ENCODE measurements at places on chromosomes 7 and 10.

- DNase-seq, result peak; percentile 72
Measured at GRCh38 chr10:97543025-97543546, 29.5 kb upstream of the ANKRD2 start.

- DNase-seq, result no peak
Measured at GRCh38 chr10:122263971-122264370, 7.1 kb upstream of the BTBD16 start.

GRCh38 chr7:14381306-14381705, 391.8 kb upstream of the ETV1 start:
- DNase-seq, result no peak

DNA sequence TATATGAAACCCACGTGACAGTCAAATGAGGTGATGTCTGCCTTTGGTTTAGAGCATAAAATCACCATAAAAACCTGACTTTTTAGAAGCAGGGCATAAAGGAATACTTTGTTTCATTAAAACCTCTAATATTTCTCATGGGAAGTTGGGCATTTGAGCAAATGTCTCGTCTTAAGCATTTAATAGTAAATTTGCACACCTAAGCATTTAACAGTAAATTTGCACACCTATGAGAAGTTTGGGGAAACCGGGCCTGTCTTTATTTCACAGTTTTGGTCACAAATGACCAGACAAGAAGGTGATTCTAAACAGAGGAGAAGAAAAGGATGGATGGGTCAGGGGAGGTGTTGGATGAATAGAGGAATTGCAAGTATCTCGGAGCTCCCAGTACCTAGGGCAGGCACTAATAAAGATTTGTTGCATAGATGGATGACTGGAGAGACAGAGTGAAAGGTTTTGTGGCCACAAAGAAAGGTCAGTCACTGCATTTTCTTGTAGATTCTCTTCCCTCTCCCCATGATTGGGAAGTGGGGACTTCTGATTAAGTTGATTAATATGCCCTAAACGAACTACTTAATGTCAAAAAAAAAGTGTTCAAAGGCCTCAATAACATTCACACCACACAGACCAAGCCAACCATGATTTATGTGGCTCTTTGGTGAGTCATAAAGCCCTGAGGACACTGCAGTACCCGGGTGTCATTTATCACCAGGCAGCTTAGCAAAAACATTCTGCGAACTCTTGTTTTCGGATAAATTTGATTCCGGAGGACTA, 158.2 kb downstream of the SPAG6 start:
- no peak for DNase-seq

- peak; percentile 33 for DNase-seq
Measured at GRCh38 chr10:73854310-73854709, 20.0 kb downstream of the CAMK2G start.

- no peak for DNase-seq
Measured at GRCh38 chr7:74178632-74179031, 4.5 kb downstream of the EIF4H start.

GRCh38 chr10:8033812-8034465, 20.5 kb upstream of the GATA3 start:
- no peak for DNase-seq

GRCh38 chr7:24885305-24885704, 94.7 kb downstream of the OSBPL3 start:
- no peak for DNase-seq

DNA sequence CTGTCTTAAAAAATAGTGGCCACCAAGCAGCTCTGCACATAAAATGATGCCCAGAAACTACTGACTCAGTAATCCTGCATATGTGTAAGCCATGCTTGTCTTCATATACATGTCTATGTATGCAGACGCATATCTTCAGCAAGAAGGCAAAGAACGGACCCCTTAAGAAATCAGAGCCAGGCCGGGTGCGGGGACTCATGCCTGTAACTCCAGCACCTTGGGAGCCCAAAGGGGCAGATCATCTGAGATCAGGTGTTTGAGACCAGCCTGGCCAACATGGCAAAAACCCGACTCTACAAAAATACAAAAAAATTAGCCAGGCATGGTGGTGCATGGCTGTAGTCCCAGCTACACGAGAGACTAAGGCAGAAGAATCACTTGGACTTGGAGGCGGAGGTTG, 295.0 kb downstream of the TCERG1L start:
- no peak for DNase-seq

- no peak for DNase-seq
Measured at GRCh38 chr10:103382769-103383168, 13.5 kb downstream of the ATP5MK start.

DNA sequence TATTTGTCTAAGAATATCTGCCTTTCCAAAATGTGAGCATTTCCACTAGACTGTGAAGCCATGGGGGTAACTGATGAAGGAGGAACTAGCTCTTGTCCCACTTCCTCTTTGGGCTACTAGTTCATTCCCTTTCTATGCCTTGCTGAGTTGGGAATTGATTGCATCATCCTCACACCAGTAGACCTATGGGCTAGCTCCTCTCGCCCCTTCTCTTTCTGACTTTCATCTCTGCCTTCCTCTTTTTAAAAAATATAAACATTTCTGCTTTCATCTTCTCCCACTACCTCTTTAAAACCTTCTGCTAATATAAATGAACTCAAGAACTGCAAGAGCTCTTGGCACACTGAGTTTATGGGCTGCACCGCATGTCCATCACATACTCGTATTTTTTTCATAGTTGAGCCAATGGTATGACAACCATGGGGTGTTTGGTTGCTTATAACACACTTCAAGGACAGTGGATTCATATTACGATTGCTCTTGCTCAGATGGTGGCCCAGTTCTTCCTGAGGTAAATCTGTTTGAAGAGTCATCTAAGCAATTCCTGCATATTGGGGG, 182.0 kb downstream of the REEP3 start:
- no peak for DNase-seq

GRCh38 chr10:118965096-118965495, 64.4 kb upstream of the NANOS1 start:
- no peak for DNase-seq

- DNase-seq, result no peak
Measured at GRCh38 chr7:137755846-137756651, 90.7 kb downstream of the DGKI start.

- peak; percentile 76 for DNase-seq
Measured at GRCh38 chr7:30469303-30469702, 9.3 kb downstream of the NOD1 start.

- DNase-seq, result no peak
Measured at GRCh38 chr10:119350502-119351097, 143.2 kb downstream of the GRK5 start.

DNA sequence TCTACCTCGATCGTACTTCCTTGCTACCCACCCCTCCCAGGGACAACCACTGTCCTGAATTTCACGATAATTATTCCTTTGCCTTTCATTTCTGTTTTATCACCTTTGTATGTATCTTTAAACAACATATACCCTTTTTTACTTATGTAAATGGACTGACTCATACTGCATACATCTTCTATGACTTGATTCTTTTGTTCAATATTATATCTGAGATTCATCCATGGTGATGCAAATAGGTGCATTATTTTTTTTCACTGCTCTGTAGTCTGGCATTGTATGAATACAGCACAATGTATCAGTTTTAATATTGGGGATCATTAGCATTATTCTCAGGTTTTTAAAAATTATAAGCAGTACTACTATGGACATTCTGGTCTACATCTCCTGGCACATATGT, 69.4 kb downstream of the ABCC2 start:
- DNase-seq, result no peak

GRCh38 chr7:73718905-73719805, at the start of gene STX1A:
Gene STX1A (minus strand): TSS chr7:73719669. CDS start chr7:73719631, 38 bp downstream.
- DNase-seq, result no peak

DNA sequence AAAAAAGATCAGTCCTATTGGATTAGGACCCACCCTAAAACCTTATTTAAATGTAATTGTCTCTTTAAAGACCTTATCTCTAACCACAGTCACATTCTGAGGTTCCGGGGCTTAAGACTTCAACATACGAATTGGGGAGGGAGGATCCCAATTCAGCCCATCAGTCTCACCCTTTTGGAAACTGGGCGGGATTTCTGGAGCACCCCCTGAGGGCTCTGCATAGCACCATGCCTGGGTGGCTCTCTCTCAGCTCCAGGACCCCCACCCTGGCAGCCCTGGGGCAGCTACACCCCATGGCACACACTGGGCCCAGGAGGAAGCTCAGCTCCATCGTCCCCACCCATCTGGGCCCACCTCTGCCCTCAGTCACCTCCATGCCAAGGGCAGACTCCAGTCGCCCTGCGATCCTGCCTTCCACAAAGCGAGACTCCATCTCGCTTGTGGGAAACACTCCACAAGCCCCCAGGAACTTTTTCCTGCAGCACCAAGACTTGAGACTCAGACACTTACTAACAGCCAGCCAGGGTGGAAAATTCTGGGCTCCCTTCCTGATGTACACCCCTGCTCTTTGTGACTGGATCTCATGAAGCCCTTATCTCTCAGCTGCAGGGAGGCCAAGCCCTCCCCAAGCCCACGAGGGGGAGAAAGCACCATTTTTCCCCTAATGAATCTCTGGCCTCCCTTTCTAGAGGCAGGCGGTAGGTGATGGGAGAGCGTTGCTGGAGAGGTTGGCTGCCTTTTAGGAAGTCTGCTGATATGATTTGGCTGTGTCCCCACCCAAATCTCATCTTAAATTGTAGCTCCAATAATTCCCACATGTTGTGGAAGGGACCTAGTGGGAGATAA, 90.8 kb upstream of the KDM7A start:
- DNase-seq, result no peak

GRCh38 chr10:8778713-8779112, 724.2 kb downstream of the GATA3 start:
- DNase-seq, result no peak

DNA sequence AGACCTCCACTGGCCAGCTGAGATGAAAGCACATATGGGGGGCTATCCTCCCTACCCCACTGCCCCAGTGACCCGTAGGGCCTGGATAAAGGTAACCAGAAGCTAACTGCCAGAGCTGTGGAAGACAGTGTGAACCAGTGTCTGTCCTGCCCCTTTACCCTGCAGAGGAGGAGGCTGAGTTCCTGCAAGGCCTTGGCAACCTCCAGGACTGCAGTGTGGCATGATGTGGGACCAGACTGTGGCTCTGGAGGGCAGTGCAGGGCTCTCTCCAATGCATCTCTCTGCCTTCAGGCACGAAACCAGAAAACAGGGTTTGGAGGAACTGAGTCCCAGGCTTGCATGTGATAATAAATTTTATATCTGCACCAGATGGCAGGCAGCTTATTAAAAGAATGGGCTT, 93.1 kb downstream of the EPC1 start:
- no peak for DNase-seq

- DNase-seq, result no peak
Measured at GRCh38 chr7:49564379-49564714, 209.1 kb upstream of the VWC2 start.

DNA sequence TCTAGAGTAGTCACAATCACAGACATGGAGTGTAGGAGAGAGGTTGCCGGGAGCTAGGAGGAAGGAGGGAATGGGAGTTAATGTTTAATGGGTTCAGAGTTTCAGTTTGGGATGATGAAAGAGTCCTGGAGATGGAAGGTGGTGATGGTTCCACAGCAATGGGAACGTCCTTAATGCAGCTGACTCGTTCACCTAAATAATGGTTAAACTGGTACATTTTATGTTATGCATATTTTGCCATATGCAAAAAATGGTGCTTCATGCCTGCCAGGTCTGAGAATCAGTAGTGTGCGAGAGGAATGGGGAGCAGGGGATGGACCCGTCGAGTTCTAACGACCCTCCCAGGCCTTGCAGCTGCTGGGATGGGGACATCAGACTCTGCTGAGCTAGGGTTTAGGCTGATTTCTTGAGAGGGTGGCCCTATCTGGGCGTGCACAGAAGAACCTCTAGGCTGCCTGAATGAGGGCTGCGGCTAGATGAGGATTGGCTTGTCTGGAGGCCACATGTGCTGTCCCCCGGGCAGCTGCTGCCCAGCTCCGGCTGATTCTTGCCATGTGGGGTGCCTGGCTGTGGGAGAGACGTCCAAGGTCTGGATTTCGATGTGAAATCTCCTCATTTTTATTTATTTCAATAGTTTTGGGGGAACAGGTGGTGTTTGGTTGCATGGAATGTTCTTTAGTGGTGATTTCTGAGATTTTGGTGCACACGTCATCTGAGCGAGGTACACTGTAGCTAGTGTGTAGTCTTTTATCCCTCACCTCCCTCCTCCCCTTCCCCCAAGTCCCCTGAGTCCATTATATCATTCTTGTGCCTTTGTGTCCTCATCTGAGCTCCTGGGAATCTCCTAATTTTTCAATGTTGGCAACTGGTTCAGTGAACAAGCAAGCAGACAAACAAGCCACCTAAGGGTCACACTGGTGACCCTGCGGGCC, 116.0 kb downstream of the GRK5 start:
- DNase-seq, result no peak

- DNase-seq, result no peak
Measured at GRCh38 chr10:114486938-114487814, 82.9 kb upstream of the AFAP1L2 start.

DNA sequence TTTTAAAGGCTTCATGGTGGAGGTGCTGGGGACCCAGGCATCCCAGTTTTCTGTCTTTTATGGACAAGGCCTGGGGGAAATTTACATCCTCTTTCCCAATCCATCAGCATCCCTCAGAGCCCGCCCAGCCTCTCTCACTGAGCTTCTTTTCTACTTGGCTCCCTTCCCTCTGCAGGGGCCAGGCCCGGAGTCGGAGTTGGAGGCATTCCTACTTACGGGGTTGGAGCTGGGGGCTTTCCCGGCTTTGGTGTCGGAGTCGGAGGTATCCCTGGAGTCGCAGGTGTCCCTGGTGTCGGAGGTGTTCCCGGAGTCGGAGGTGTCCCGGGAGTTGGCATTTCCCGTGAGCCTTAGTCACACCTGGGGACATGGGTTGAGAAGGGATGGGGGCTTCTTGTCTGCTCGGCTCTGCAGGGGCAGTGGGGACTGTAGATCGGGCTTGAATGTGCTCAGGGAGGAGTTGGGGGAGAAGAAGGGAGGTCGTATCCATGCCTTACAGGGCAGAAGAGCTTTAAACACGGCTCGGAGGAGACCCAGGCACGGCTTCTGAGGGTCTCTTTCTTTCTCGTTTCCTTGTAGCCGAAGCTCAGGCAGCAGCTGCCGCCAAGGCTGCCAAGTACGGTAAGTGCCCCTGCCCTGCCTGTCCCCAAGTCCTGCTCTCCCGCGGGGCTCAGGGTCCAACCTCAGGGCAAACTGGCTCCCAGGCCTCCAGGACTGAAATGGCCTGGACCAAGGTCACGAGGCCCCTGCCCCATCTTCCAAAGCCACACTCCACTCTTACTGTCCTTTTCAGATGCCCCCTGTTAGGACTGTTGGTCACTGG, 27.3 kb upstream of the LIMK1 start:
- DNase-seq, result no peak

DNA sequence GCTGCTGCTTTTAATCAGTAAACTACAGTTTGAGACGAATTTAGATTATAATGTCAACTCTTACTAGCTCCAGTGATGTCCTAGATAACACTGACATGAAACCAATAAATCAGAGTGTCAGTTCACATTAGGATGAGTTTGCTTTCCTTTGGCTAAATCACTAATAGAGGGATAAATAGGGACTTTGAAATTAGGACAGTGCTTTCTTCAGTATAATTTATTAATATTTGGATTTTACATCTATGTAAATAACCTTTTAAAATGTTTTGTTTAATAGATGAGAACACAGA, 55.6 kb downstream of the C1GALT1 start:
- no peak for DNase-seq

GRCh38 chr7:69651101-69651590, 52.9 kb downstream of the AUTS2 start:
- no peak for DNase-seq

GRCh38 chr7:26593393-26593792, 271.0 kb downstream of the SKAP2 start:
- DNase-seq, result no peak
